ENCODE measurements at places on chromosomes 1 and 21. TPM values are rescaled to one million over a fixed set of nuclear protein-coding genes. Genes with fewer than 3 reads are reported as not detected.

DNA sequence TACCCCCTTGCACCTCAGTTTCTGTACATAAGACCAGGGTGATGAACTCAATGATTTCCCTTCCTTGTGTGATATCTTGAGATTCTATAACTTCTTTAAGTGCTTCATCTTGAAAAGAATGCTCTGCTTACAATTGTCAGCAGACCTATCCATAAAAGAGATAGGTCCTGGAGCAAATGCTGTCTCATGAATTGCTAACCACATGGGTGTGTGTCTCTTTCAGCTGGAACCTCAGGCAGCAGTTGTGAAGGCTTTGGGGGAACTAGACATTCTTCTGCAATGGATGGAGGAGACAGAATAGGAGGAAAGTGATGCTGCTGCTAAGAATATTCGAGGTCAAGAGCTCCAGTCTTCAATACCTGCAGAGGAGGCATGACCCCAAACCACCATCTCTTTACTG lies 2.8 kb downstream of the IL20 start:
- DNase-seq: no peak

DNA sequence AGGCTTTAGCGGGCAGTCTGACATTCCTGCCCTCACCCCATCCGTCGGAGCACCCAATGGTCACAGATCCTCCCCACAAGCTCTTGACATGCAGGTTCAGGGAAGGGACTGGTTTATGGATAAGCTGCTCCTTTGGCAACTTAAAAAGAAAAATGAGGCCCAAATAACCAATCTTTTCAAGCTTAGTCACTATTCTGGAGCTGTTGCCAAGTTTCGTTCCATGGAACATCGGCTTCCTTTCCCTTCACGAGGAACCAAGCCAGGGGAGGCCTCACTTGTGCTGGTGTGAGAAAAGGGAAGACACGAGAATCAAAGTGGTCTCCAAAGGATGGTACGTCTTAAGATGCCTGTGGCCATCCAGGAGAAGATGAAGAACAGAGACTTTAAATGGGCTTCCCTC lies 46.1 kb upstream of the LPAR3 start:
- no peak for DNase-seq

DNA sequence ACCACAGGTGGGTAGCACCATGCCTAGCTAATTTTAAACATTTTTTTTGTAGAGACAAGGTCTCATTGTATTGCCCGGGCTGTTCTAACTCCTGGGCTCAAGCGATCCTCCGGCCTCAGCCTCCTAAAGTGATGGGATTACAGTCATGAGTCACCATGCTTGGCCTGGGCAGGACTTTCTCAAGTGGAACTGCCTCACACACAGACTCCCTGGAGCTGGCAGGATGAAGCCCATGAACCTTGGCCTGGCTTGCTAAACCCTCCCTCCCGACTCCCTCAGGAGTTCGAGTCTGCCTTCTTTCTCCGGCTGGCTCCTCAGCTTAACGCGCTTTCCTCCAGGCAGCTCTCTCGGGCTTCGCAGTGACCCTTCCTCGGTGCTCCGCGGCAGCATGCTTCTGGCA lies 7.7 kb upstream of the ECE1 start:
- no peak for DNase-seq

DNA sequence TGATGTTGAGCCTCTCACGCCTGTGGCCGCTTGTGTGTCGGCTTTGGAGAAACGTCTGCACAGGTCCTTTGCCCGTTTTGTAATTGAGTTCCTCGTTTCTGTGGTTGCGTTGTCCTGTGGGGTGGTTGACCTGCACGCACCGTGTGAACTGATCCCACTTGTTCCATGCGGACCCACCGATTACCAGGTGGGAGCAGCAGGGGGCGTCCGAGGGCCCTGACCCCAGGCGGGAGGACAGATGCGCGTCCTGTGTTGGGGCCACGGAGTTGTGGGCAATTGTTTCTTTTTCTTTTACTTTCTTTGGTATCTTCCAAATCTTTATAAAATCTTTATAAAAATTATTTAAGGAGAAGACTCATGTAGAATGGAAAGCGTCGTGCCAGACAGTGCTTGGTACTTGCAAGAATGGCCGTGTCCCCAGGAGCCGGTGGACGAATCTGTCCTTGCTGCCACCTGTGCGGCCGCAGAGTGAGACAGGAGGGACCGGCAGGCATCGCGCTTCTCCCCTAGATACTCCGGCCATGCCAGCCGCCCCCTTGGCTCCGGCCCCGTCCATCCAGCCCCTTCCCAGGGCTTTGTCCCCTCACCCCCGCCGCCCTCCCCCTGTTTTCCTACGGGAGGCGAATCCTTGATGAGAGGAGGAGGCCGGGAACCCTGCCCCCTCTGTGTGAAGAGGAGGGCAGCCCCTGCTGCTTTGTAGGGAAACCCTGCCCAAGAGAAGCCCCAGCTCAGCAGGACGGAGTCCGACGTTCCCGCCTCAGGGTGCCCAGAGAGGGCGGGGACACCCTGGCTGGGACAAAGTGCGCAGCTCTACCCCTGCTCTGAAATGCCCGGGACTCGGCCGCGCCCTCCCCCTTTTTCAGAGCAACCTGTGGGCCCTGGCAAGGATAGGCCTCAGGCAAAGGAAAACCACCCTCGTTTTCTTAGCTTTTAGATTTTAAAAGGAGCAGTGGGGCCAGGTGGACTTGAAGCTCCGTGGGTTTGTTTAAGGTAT lies 41.7 kb downstream of the PRKCZ start:
- DNase-seq: no peak

DNA sequence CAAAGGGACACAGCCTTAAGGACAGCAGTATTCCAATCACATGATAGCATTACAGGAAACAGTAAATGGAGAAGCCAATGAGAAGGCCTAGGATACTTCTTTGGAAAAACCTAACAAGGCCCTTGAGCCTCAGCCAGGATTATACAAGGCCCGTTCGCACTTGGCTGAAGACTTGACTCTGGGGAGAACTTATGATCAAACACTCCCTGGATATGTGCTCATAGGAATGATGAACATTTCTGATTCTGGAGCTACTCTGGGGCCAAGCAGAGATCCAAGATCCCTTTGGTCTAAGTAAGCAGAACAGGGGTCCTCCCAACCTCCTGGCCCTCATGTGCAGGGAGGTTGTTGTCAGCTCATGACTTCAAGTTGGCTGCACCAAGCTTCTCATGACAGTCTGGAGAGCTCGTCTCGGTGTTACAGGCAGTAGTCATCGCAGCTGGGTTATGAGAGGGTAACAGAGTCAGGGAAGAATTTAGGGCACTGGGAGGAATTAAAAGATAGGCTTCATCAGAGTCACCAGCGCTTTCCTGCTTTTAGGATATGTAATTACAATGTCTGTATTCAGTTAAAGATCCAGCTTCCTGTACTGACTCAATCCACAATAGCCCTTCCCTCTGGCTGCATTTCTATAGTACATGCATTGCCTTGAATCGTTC lies 92.5 kb upstream of the IRF2BP2 start:
- DNase-seq: no peak

- DNase-seq: no peak
Measured at GRCh38 chr1:205422993-205423642, 1.3 kb upstream of the LEMD1 start.

DNA sequence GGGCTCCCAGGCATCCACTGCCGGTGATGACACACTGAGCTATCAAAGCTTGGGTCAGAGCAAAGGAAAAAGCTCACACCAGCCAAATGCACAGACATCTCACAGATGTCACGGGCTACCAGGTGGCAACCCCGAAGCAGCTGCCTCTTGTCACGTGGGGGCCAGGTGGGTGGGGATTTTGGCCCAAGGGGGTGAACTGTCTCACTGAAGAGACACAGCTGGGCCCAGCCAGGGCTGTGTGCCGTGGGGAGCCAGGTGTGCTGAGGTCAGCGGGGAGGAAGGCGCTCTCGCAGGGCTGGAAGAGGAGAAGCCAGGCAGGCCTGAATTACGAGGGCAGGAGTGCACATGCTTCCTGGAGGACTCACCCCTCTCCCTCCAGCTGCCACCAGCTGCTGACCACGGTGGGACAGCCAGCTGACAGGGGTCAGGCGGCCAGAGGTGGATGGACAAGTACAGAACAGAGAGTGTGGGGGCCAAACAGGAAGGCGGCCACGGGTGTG lies 32.4 kb downstream of the KCNN3 start:
- DNase-seq: peak; percentile 94

DNA sequence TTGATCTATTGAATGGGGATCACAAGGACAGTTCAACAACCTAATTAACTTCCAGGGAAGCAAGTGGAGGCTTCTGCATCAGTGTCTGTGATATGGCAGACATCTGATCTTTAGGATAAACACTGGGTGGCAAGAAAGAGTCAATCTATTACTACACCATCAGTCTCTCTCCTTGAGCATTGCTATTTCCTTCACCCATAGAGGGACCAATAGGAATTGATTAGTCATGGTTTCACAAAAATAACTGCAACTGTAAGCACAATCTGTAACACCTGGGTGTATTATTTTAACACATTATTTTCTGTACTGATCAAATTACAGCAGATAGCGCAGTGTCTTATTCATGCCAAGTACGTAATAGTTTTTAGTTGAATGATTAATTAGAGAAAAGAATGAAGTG lies 50.3 kb downstream of the USP24 start:
- DNase-seq: no peak

- peak; percentile 88 for DNase-seq
Measured at GRCh38 chr1:228646717-228647522, 88.4 kb upstream of the RHOU start.

- no peak for DNase-seq
Measured at GRCh38 chr1:156244126-156244525, 2.1 kb downstream of the BGLAP start.

- DNase-seq: peak; percentile 26
Measured at GRCh38 chr21:42003051-42003461, 7.1 kb downstream of the ZBTB21 start.

GRCh38 chr1:15218287-15219279 lies 28.4 kb upstream of the FHAD1 start:
- DNase-seq: no peak

GRCh38 chr1:15178571-15179484 lies 25.3 kb downstream of the TMEM51 start:
- DNase-seq: no peak

DNA sequence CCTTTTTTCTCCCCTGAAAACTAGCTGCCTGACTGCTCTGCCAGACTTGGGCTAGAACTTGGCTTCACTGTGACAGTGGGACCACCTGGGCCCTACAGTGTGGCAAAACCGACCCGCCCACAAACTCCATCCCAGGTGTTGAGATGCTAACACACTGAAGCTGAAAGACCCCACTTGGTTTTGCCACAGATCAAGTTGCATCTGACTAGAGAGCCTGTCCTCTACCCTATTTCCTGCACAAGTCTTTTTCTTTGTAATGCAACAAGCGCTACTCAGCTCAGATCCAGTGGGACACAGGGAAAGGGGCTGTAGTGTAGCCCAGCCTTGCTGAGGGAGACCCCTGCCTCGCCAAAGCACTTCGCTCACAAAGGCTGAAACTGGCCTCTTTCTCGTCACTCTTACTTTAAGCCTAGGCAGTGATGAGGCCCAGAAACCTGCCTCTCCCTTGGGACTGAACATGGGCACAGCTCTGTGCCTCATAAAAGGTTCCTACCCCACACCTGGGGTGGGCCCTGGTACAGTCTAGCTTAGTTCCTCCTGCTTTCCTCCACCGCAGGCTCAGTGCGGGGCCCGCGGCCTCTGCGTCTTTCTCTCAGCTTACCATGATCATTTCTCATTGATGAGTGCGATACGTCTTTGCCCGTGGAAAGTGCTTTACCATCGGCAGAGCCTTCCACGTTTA lies 9.7 kb downstream of the ALPL start:
- DNase-seq: no peak

DNA sequence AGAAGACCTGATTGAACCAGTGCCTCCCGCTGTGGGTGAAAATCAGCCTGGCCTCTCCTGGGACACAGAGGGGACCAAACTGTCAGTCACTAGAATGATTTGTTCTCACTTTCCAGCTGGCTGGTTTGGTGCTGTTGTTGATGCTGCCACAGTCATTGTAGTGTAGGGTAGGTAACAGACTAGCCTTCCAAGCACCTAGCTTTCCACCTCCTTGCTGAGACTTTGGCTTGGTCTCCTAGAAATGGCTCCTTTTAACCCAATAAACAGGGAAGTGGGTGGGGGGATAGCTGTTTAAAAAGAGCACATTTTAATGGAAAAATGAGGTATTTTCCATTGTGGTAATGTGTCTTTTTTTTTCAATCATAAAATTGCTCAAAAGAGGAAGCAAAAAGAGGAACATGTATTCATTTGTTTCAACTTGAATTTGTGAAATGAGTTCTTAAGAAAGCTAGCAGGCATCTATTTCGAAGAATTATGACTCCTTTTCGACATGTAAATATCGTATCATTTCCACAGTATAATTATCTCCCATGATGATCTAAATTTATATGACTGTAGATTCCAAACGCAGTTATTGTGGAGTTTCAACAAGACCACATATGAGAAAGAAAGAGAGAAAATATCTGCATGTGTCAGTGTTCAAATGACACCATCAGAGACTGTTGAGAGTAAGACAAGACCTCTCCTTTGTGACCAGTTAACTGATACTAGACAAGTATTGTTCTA lies 190.1 kb downstream of the HLX start:
- DNase-seq: no peak

DNA sequence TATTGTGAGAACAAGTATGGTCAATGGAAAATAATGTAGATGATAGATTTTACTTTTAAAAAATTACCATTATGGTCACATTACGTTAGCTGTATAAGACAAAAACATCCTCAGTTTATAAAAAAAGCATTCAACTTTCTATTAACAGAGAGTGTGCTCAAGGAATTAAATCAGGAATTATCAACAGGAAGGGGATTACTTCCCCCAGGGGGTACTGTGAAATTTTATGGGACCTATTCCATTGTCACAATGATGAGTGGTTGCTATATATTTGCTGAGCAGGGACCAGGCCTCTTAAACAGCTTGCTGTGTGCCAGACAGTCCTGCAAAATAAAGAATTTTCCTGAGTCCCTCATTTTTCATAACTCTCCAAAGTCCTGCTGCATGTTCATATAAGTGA lies 21.2 kb downstream of the JAM2 start:
- no peak for DNase-seq

Gene CFAP298
- 41.2 TPM for total RNA-seq

Gene COA7
- 9.6 TPM for total RNA-seq

Gene C1orf185
- not detected for total RNA-seq

Gene KRTAP19-2
- total RNA-seq: not detected

Gene ATP1A4
- 2.1 TPM for total RNA-seq

Gene PRAMEF13
- not detected for total RNA-seq

Gene ALX3
- not detected for total RNA-seq

Gene ZBTB8B
- total RNA-seq: 0.06 TPM

Gene NUAK2
- total RNA-seq: 0.86 TPM

Gene VSIG8
- not detected for total RNA-seq

Gene LHX8
- not detected for total RNA-seq

Gene ZNF436
- total RNA-seq: 16.1 TPM
